ENCODE measurements at places on chromosomes 1 and 21.

DNA sequence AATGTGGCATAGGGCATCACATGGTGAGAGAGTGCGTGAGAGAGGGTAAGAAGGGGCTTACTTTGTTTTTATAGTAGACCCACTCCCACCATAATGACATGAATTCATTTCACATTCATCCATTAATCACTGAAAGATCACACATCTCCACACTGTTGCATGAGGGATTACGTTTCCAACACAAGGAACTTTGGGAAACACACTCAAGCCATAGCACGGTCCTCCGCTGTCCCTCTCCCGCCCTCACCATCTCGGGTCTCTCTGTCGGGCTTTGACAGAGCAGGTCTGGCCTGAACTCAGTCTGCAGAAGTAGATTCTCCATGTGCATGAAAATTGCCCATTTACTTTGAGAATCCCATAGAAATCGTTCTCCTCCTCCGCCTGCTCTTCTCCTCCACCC, 312.2 kb downstream of the MATN1 start:
- no peak for DNase-seq

- no peak for DNase-seq
These were observed 68.1 kb upstream of the STUM start for GRCh38 chr1:226480461-226480860.

- DNase-seq, result no peak
These were observed 84.3 kb downstream of the PTGS2 start for GRCh38 chr1:186595969-186596368.

GRCh38 chr1:169250022-169250421, 117.6 kb downstream of the NME7 start:
- no peak for DNase-seq

DNA sequence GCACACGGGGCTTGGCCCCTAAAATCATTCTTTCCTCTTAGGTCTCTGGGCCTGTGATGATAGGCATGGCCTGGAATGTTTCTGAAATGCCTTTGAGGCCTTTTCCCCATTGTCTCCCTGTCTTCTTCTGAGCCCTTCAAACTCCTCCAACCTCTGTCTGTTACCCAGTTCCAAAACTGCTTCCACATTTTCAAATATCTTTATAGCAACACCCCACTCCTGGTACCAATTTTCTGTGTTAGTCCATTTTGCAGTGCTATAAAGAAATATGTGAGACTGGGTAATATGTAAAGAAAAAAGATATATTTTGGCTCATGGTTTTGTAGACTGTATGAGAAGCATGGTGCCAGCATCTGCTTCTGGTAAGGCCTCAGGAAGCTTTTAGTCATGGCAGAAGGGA, 158.8 kb downstream of the TM2D1 start:
- DNase-seq, result no peak

GRCh38 chr21:35256468-35256988, 207.4 kb upstream of the RUNX1 start:
- no peak for DNase-seq

- DNase-seq, result no peak
These were observed 68.9 kb downstream of the HUNK start for GRCh38 chr21:31941694-31942093.

GRCh38 chr1:248786156-248786555, 30.6 kb upstream of the LYPD8 start:
- no peak for DNase-seq

DNA sequence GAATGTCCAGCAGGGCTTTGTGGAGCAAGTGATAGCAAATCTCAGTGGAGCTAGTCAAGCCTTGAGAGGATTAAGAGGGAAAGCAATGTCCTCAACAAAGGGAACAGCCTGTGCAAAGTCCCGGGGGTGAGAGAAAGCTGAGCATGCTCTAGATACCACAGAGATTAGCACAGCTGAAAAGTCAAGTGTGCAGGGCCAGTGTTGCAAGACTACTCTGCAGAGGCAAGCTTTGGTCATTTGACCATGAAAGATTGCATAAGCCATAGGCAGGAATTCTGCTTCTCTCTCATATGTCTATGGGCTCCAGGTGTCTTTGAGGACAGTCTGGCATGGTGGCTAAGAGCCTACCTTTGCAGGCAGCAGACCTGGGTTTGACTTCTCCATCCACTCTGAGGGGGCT, 181.0 kb upstream of the JUN start:
- DNase-seq, result no peak

DNA sequence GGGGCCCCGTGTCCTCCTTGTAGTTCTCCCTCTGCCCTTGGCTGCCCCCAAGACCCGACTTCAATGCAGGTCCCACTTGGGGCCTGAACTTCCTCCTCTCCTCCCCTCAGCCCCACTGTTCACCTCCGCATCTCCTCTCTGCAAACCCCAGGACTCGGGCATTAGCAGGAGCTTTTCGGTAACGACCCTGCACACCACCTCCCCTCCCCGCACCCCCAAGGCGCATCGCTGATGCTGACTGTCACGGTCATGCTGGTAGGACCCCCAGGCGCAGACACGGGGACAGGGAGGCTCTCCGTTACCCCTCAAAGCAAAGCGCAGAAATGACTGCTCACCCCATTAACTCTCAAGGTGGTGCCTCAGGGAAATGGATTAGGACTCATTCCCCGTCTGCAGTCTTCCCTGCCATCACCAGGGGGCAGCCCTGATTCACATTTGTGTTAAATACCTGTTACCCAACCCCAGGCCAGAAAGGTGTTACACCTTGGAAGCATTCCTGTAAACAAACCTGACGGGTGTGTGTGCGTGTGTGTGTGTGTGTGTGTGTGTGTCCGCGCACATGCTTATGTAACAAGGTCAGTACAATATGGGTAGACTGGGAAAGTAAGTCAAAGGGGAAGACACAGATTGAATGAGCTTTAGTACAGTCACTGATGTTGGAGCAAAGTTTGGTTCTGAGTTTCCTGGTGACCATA, 6.4 kb upstream of the GUCA2B start:
- DNase-seq, result peak; percentile 25

GRCh38 chr1:54474310-54475251, 68.4 kb upstream of the SSBP3 start:
- peak; percentile 66 for DNase-seq

DNA sequence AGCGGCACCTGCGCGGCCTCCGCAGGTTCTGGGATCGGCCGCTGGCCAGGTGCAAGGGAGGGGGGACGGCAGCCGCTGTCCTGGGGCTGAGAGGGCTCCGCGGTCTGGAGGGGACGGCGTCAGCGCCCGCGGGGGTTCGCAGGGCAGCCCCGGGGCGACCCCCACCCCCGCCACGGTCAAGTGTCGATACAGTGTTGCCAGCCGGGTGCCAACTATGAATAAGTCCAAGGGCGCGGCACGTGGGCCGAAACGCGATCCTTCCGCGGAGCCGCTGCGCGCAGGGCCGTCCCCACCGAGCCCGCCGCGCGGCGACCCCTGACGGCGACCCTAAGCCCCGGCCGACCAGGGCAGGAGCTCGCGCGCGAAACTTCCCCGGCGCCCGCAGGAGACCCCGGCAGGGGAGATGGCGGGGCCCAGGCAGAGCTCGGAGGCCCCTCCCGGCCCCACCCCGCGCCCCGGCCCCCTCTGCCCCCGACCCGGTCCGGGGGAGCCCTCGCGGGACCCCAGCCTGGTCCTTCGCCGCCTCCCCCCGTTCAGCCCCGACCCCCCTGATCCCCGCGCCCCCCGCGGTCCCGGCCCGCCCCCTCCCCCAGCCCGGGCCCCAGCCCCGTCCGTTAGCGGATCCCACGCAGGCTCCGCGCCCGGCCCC, 586 bp upstream of the AGPAT3 start:
- no peak for DNase-seq

DNA sequence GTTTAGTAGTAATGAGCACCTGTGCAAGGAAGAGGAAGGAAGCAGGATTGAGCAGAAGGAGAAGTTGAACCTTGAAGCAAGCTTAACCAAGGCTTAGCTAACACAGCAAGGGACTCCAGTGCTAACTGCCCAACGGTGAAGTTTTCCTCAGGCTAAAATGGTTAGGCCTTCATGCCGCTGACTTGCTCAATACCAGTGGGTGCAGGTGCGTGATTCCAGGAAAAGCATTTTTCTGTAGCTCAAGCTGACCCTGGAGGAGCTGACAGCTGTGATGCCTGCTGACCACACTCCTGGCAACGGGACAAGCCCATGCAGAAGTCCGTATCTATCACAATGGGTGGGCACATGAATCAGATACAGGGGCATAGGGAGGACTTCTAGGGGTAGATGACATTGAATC, 76.5 kb upstream of the FGGY start:
- no peak for DNase-seq

All from CD8-positive, alpha-beta T cell (primary cell).